B cell (primary cell): ENCODE measurements at places on chromosomes 13 and 19.
A peak's percentile ranks its signal among the peaks of the same experiment; 100 is the strongest.

DNA sequence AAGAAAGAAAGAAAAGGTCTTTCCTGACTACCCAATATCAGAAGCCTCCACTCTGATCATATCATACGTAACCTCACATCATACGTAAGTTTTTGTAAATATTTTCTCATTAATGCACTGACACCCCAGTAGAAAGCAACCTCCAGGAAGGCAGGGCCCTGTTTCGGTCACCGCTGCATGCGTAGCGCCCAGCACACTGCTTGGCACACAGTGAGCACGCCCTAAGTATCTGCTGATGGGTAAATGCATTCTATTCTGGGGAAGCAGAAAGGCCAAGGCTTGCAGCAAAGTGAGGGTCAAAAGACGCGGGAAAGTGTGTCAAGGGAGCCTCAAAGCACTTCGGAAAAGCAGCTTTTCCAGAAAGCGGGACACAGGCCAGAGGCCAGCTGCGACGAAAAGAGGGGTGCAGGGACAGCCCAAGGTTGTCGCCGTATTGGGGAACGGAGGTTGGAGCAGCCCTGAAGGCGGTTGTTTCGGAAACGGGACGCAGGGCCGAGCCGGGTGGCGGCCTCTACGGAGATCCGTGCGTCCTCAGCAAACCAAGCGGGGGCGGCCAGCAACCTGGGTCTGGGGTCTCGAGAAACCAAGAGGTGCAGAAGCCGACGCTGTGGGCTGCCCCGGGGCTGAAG is 463 bp downstream of the SUGP1 start:
- DNase-seq: no peak

DNA sequence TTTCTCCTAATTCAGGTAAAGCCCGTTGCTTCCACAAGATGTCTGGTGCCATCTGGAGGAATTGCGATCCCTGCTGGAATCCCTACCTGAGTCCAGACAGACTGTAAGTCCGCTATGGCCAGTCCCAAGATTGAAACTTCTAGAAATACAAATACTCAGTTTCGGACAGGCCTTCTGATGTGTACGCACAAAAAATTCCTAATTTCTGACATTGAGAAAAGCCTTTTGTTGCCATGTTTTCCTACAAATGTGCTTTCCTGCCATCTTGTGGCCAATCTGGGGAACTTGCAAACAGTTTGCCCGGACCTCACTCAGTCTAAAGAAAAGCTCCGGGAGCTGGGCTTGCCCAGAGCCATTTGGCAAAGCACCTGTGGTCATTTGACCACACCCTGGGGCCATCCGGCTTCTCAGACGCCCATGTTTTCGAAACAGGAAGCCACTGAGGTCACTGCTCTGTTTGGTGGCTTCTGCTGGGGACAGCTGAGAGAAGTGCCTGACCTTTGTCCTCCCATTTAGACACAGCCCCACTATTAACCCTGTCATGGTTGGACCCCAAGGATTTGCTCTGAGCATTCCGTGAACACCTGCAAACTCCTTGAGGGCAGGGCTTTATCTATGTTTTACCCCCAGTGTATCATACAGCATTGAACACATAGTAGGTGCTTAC is 79.4 kb downstream of the SLC15A1 start:
- peak; percentile 68 for DNase-seq

DNA sequence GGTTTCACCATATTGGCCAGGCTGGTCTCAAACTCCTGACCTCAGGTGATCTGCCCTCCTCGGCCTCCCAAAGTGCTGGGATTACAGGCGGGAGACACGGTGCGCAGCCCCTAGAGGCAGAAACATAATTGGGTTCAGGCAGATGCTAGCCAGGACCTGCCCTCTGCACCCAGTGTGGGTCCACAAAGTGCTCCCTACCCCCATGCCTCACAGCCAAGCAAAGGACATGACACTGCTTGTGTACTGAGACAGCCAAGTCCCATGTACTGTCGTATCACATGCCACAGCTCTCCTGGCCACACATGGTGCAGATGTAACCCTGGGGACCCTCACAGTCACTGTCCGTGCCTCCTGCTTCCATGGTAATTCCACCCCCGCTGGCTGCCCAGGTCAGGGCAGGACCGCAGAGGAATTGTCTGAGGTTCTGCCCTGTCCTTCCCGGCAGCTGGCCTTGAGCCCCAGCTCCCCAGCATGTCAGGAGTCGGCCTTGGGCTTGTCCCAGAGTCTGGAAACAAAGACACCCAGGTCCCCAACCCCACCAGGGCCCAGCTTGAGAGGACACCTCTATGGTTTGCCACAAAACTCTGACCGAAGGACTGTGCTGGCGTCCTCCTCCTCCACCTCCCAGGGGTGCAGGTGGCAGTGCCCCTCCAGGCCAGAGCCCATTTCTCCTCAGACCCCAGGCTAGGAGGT is 7.6 kb downstream of the PRR36 start:
- DNase-seq: peak; percentile 23

GRCh38 chr19:45195764-45196163 is 17.2 kb downstream of the BLOC1S3 start:
- no peak for DNase-seq

GRCh38 chr13:73107970-73108369 is 49.2 kb downstream of the KLF5 start:
- DNase-seq: no peak

- DNase-seq: no peak
Measured at GRCh38 chr13:80059789-80060188, 281.1 kb downstream of the SPRY2 start.

DNA sequence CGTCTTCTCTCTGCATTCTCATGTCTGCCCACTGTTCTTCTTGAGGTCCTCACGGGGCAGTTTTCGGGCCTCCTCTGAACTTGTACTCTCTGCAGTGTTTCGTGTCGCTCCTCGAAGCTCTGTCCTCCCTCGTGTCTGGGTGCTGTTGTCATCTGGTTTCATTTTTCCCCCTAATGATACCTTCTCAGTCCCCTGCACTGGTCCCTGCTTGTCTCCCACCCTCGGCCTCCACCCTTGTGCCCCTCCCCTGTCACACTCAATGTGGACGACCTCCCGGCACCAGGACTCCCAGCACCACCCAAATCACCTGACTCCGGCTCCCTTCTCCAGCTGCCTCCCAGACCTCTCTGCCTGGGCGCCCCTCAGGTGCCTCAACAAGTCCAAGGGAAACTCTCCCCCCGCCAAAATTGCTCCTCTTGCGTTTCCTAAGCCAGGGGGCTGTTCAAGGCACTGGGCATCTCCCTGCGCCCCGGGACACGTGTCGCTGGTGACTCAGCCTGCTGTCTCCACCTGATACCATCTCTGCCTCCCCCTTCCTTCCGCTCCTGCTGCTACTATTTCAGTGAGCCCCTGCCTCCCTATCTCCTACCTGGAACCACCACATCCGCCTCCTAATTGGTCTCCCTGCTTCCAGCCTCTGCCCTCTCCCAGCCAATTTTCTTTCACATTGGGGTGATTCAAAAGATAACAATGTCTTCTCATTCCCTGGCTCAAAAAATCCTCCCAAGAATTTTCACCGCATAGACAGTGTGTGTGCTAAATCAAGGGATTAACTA is 49.5 kb downstream of the RFX2 start:
- no peak for DNase-seq

DNA sequence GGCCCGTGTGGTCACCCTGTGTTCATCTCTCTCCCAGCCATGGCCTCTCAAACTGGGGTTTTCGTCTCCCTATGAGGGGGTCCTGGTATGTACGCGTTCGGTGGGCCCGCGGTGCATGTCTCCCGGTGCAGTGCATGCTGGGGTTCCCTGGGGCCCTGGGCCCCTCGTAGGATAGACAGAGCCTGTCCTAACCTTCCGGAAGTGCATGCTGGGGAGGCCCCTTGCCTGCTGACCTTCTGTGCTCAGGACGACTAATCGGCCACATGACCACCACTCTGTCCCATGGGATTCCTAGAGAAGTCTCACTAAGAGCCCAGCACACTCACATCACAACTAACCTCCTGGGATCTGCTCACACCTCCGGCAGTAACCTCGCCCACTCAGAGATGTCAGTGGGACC is 4.9 kb upstream of the USE1 start:
- no peak for DNase-seq

GRCh38 chr13:73913751-73914518 is 220.3 kb downstream of the KLF12 start:
- peak; percentile 49 for DNase-seq

GRCh38 chr13:112984954-112985802 is 16.2 kb downstream of the MCF2L start:
- DNase-seq: no peak

DNA sequence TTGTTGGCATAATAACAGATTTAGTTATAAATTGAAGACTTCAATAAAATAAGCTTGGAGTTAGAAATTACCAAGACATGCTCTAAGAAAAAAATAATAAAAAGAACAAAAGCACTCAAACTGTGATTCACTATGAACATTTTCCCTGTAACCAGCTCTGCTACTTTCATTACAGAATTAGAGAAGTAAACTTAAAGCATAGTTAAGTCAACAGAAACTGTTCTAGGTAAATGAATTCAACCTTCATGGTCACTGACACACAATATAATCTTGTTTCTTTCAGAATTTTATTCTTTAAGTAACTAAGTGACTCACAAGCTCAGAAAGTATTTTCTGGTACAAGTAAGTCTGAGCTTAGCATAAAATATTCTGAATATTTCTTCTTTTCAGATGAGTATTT is 136.3 kb downstream of the KLF5 start:
- DNase-seq: no peak

DNA sequence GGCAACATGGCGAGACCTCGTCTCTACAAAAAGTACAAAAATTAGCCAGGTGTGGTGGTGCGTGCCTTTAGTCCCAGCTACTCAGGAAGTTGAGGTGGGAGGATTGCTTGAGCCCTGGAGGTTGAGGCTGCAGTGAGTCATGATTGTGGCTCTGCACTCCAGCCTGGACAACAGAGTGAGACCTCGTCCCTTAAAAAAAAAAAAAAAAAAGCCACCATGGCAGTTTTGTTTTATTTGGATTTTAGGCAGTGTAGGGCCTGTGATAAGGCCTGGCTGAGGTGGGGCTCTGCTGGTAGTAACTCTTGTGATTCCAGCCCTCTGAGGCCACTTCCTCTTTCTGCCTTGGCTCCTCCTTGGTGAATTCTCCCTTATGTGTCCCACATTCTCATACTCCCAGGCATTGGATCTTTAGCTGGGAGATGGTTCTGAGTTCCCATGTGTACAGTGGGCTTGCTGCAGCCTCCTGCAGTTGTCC is 39.2 kb downstream of the GATAD2A start:
- DNase-seq: peak; percentile 69

GRCh38 chr19:43784981-43785808 is 4.4 kb upstream of the KCNN4 start:
- DNase-seq: peak; percentile 84

GRCh38 chr13:76387566-76387965 is 498.6 kb downstream of the KCTD12 start:
- no peak for DNase-seq

DNA sequence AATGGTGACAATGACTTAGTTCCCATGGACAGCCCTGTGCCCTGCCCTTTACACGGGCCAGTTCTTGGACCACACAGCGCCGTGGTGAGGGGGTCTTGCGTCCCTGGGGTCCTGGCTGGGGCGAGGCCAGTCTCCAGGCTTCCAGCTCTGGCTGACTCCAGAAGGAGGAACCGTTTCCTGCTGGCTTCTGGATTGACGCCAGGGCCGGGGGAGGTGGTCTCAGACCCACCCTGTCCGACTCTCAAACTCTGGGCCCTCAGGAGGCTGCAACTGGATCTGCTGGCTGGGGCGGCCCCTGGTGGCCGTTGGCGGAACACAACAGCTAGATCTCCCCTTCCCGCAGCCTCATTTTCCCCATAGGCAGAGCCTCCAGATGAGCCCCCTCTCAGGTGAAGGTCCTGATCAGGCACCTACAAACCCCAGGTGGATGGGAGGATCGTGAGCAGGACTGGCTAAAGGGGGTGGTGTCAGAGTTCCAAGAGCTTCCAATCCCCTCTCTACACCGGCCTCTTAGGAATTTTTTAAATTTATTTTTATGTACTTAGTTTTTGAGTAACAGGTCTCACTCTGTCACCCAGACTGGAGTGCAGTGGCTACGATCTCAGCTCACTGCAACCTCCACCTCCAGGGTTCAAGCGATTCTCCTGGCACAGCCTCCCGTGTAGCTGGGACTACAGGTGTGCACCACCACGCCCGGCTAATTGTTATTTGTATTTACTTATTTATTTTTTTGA is 8.0 kb downstream of the CCDC194 start:
- DNase-seq: peak; percentile 76

GRCh38 chr13:25136880-25137787 is 35.0 kb downstream of the AMER2 start:
- DNase-seq: no peak

DNA sequence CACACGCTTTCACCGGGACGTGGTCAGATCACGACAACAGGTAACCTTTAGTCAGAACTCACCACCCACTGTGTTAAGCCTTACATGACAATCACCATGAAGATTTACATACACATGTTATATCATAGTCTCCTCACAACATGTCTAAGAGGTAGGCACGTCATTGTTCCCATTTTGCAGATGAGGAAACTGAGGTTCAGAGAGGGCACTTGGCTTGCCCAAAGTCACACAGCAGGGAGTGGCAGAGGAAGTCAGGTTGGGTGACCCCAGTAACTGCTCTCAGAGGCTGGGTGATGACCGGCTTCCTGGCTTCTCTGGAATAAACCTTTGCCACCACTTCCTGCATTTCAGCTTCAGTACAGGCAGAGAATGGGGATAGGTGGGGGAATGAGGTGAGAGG is 5.3 kb downstream of the KLK10 start:
- DNase-seq: no peak

DNA sequence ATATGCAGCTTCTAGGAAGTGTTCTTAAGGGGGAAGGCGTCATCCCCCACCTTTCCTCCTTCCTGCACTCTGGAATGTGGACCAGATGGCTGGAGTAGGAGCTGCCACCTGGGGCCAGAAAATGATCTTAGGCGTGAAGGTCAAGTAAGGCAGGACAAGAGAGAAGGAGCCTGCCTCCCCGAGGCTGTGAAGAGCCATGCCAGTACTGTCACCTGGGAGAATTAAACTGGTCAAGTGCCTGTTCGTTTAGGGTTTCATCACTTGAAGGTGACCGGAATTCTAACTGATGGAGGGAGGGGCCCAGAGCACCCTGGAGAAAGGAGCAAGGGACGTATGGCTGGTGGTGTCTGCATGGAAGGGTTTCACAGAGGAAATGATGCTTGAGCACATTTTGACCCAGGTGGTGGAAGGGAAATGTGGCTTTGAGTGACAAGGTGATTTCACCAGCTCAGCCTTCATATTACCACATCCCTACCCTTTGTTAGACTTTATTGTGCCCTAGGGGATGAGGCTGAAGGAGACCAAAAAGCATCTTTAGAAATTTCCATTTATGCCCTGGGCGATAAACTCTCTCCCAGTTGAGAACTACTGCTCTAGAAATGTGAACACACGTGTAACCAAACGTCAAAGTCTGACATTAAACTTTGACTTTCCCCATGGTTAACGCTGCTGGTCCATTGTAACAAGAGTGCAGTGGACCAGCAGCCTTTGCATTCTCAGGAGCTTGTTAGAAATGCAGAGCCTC is 37.5 kb downstream of the PPP2R1A start:
- DNase-seq: no peak

GRCh38 chr19:49085868-49086232 is 599 bp downstream of the SNRNP70 start:
- DNase-seq: no peak
